Vagina (tissue), 2 donors: ENCODE measurements at places on chromosomes 1 and 21.

DNA sequence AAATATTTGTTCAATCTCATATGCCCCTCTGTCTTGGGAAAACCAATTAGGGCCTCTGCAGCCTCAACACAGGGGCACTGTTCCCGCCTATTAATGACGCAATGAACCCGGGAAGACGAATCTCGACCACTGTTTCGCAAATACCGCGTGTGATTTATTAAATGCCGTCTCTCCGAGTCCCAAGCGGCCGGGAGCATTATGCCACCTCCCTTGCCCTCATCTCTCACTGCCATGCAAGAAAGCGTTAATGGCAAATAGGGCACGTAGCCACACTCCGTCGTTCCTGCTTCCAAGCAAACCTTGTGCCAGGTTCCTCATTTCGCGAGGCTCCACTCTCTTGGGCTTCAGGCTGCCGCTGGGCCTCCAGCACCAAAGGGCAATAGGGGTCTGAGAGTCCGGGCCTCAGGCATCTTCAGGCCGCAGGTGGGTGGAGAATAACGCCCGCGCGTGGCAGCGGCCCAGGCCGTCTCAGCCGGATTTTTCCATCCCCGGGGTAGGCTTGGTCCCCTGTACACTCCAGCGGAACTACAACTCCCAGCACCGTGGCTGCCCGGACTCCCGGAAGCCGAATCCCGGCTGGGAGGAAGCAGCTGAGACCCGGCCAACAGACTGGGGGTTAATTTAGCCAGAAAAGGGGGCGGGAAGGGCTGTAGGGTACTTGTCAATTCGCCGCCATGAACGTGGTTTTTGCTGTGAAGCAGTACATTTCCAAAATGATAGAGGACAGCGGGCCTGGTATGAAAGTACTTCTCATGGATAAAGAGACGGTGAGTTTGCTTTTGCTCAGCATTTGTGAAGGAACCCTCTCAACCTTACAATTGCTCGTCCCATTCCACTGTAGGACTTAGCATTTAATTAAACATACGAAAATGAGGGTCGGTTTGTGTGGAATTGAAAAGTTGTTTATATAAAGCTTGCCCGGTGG lies at the start of gene VPS45:
Gene VPS45 (plus strand): TSS at position 593 of the 925 bp plus-strand sequence. CDS start 82 bp downstream, at position 675.
- peak; percentile 96 for DNase-seq

DNA sequence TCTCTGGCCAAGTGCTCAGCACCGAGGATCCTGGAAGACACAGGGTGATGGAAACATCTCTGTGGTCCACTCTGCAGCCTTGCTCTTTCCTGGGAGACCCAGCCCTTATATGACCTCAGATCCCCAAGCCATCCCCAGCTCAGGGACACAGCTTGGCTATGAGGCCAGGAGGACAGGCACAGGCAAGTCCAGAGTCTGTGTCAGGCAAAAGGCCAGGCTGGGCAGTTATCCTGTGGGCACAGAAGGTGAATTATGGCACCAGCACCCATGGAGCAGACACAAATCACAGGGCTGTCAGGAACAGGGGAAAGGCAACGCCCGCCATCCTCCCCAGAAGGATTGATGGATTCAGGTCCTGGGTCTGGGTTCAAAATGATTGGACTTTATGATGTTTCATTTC lies 52.1 kb upstream of the SCMH1 start:
- DNase-seq, result no peak

GRCh38 chr1:23426828-23427227 lies 2.3 kb upstream of the TCEA3 start:
- DNase-seq, result no peak

DNA sequence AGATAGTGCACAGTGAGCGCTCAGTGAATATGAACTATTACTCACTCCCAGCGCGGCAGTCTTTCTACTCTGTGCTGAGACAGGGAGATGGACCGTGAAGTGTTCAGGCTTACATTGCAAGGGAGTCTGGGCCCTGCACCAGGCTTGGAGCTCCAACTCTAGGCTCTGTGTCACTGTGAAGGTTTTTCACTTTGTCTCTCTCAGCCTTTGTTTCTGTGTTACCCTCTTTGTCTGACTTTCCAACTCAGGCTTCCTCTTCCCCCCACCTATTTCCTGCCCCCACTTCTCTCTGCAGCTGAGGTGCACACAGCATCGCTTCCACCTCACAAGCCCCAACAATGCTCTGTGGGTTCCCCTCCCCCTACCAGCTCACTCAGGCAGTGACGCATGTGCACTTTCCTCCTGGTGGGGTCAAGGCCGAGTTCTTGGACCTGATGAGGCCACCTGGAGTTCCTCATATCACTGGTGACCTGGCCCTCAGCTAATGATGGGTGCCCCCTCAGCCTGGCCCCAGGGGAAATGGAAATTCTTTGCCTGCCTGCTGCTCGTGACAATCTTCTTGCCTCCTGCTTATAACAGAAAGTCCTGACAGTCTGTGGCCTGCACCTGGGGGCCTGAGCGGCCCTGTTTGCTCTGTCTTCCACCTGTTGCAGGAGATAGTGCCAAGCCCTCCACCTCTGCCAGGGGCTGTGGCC lies 1.1 kb upstream of the LCK start:
- no peak for DNase-seq

GRCh38 chr1:68339505-68339904 lies 107.2 kb upstream of the WLS start:
- no peak for DNase-seq

DNA sequence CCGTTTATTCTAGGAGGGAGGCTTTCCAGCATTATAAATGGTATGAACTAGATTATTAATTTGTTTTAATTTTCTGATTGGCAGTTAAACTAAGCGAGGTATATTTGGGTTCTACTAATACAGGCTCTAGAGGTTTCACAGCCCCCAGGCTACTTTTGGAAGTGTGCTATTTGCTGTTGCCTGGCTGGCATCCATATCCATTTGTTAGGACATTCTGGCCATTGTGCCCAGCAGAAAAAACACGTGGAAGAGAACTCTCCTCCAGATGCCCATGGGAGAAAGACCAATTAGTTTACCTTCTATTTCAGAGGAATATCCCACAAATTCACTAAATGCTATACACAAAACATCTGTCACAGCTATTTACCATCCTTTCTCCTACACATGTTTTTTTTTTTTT lies 29.3 kb downstream of the MACO1 start:
- no peak for DNase-seq

GRCh38 chr1:209835782-209836298 lies 8.1 kb downstream of the UTP25 start:
- DNase-seq, result no peak

- DNase-seq, result no peak
These were observed 45.8 kb upstream of the CYP2J2 start for GRCh38 chr1:59972216-59972927.
